Mesendoderm (in vitro differentiated cells): ENCODE measurements at places on chromosomes 2 and 18.

GRCh38 chr2:24855726-24856125, 62.5 kb downstream of the CENPO start:
- peaks cover 2% of the 10 kb centered on the region for H3K4me1 ChIP-seq
- no peak overlapping the region for H3K4me3 ChIP-seq
- no peak overlapping the region for H3K27ac ChIP-seq
- DNase-seq, result peak; percentile 64

- H3K36me3 ChIP-seq, result no peaks in the 10 kb centered on the region
- H3K27me3 ChIP-seq, result no peaks in the 10 kb centered on the region
- H3K27ac ChIP-seq, result no peak overlapping the region
- no peak for DNase-seq
- no peaks in the 10 kb centered on the region for H3K4me1 ChIP-seq
These were observed 39.5 kb downstream of the COX7A2L start for GRCh38 chr2:42321452-42322064.

DNA sequence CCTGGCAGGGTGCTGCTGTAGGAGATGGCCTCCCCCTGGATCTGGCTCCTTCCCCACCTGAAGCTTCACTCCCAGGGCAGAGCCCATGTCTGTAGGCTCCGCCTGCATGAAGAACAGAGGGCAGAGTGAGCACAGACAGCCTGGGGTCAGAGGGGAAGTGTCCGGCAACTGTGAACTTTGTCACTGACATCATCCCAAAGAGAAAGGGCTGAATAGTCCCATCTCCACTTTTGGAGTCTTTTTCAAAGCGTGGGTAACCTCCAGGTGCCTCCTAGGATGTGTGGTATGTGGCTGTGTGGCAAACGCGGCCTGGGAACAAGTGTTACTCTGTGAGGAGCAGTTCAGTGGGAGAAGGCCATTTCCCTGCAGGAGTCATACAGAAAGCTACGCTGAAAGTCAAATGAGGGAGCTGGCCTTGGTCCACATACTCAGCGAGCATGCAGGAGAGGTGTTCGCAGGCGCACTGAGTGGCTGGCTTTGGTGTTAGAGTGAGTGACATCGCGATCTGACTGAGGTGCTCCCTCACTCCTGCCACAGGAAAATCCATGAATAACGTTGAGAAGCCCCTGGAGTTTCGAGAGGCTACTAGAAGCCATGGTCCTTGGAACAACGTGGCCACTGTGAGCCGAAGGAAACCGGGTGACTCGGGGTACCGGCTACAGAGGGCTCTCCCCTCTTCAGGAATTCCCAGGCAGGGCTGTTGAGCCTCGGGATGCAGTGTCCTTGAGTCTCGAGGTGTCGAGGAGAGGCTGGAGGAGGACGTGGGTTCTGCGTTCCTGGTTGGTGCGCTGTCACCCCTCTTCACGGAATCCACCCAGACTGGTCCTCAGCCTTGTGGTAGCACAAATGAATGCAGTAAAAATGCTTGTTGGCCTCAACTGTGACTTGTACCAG, 54.7 kb downstream of the CABLES1 start:
- H3K27ac ChIP-seq, result no peak overlapping the region
- no peak overlapping the region for H3K4me3 ChIP-seq
- peaks cover 2% of the 10 kb centered on the region for H3K4me1 ChIP-seq
- DNase-seq, result no peak
- H3K27me3 ChIP-seq, result no peaks in the 10 kb centered on the region

DNA sequence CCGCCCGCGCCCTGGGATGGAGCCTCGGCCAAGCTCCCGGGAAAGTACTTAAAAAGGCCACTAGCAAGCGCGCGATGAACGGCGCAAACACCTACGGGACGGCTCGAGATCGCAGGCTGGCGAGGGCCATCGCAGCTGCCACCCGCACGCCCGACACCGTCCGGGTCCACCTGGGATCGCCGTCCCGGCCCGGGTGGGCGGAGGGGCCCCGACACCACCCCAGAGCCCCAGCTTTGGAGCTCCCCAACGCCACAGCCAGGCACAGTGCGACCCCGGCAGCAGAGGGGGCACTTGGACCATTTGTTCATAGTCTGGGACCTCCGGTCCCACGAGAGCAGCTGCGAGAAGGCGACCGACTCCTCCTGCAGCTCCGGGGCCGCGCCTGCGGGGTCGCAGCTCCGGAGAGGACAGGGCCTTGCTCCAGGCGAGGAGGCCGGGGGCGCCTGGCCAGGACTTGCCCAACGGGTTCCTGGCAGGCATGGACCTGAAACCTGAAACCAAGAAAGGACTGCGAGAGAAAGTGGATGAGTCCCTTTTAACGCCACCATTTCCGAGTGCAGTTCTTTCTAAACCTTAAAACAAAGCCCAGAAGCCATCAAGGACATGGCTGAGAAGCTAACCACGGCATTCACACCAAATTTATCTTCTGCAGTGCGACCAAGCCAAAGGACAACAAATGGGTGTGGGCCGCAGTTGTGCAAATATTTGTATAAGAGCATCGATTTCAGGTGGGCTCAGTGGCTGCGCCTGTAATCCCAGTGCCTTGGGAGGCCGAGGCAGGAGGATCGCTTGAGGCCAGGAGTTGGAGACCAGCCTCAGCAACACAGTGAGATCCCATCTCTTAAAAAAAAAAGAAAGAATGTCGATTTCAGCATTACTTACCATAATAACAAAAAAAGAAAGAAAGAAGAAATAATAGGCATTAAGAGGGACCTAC, 54.0 kb upstream of the IMP4 start:
- no peak overlapping the region for H3K27ac ChIP-seq
- H3K4me3 ChIP-seq, result no peak overlapping the region
- H3K27me3 ChIP-seq, result no peaks in the 10 kb centered on the region
